ENCODE measurements at places on chromosomes 2 and 18. TPM values are rescaled to one million over a fixed set of nuclear protein-coding genes. Genes with fewer than 3 reads are reported as not detected.

DNA sequence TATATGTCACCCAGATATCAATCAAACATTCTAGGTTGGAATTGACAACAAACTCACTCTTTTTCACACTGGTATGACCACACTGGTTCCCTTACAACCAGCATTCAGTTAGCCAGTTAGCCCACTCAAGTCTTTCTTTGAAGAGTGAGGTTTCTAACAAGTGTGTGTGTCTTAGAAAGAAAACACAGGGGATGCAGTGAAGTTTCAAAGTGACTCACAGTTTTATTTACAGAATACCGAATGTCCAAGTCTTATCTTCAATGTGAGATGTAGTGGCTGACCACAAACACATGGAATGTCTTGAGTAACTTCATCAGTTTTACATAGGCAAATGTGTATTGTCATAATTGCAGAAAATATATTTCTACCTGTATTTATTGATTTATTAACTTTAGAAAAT is 274.7 kb upstream of the HNMT start:
- no peak for DNase-seq

GRCh38 chr2:50607721-50608120 is 424.2 kb downstream of the NRXN1 start:
- no peak for DNase-seq

DNA sequence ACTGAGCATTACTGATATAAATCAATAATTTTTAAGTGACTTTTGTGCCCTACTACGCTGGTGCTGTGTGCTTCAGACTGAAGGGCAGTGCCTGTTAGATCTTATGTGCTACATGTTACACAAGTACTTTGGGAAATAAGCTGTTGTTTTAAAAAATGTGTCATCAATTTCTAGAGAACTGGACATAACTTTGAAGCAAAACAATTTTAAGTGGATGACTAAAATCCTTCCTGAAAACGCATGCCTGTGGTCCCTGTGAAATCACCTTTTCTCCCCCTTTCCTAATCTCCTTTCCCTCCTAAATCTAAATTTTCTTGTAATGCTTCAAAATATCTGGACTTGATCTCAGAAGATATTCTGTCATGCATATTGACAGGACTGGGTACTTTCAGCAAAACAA is 7.1 kb upstream of the IL1RL1 start:
- no peak for DNase-seq

- no peak for DNase-seq
Observed at GRCh38 chr2:48313036-48313877, 216.7 kb upstream of the STON1 start.

- DNase-seq: no peak
Observed at GRCh38 chr2:252001-252602, 11.7 kb downstream of the SH3YL1 start.

DNA sequence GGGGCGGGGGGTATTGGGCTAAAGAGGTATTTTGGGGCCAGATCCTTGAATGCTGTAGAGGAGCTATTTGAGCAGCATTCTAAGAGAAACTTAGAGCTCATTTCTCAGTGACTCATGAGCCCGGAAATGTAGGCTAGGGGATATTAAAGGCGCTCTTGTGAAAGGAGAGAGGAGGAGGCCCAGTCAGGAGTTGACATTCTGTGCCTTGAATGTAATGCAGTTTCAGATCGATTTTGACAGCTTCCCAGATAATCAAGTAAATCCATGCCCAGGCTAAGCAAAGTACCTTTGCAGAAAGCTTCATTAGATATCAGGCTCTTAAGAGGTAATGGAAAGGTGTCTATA is 1.5 kb downstream of the CAB39 start:
- DNase-seq: no peak

The NDUFB3 gene
- 100 TPM for total RNA-seq

The ARHGAP15 gene
- 5.3 TPM for total RNA-seq
